Glomerular endothelial cell (primary cell): ENCODE measurements at places on chromosomes 13 and 19. TPM values are rescaled to one million over a fixed set of nuclear protein-coding genes. Genes with fewer than 3 reads are reported as not detected.

NLRP11 gene
- not detected in 2 replicates for total RNA-seq

ZNF571 gene
- 1.5 and 2.0 TPM in 2 replicates for total RNA-seq

KLK12 gene
- total RNA-seq: not detected in 2 replicates

MCEMP1 gene
- total RNA-seq: not detected in 2 replicates

NEK5 gene
- 0.05 and 0.18 TPM in 2 replicates for total RNA-seq

FLT1 gene
- 111 and 156 TPM in 2 replicates for total RNA-seq

TJP3 gene
- not detected in 2 replicates for total RNA-seq

RUBCNL gene
- total RNA-seq: not detected in 2 replicates

LTBP4 gene
- 29.2 and 35.0 TPM in 2 replicates for total RNA-seq

ZNF561 gene
- total RNA-seq: 24.8 and 31.6 TPM in 2 replicates

FUT1 gene
- 6.1 and 6.4 TPM in 2 replicates for total RNA-seq

ZNF540 gene
- 0.18 and 0.34 TPM in 2 replicates for total RNA-seq

CFAP97D2 gene
- not detected in 2 replicates for total RNA-seq

KRTDAP gene
- total RNA-seq: not detected in 2 replicates

SLC5A5 gene
- not detected in 2 replicates for total RNA-seq

IGFL3 gene
- not detected in 2 replicates for total RNA-seq

ZFP14 gene
- 1.2 and 3.5 TPM in 2 replicates for total RNA-seq

TMEM255B gene
- total RNA-seq: 64.3 and 79.0 TPM in 2 replicates

ZNF85 gene
- total RNA-seq: 7.8 and 14.1 TPM in 2 replicates

PLK5 gene
- total RNA-seq: not detected in 2 replicates

GGACT gene
- total RNA-seq: 6.4 and 7.3 TPM in 2 replicates

ADGRE3 gene
- not detected in 2 replicates for total RNA-seq

CIC gene
- total RNA-seq: 68.8 and 80.2 TPM in 2 replicates

PAN3 gene
- 15.7 and 27.4 TPM in 2 replicates for total RNA-seq

CCDC8 gene
- 3.3 and 4.5 TPM in 2 replicates for total RNA-seq

CARM1 gene
- total RNA-seq: 56.7 and 57.7 TPM in 2 replicates

ATP7B gene
- 9.9 and 16.5 TPM in 2 replicates for total RNA-seq

STOML3 gene
- not detected in 2 replicates for total RNA-seq

TNFRSF19 gene
- 8.0 and 17.7 TPM in 2 replicates for total RNA-seq

FCHO1 gene
- total RNA-seq: 0.93 and 3.1 TPM in 2 replicates

KIR2DL3 gene
- total RNA-seq: not detected in 2 replicates

SYCN gene
- not detected in 2 replicates for total RNA-seq

ZNF283 gene
- 3.5 and 6.3 TPM in 2 replicates for total RNA-seq
